ENCODE measurements at places on chromosomes 6 and 20. TPM values are rescaled to one million over a fixed set of nuclear protein-coding genes. Genes with fewer than 3 reads are reported as not detected.
A peak's percentile ranks its signal among the peaks of the same experiment; 100 is the strongest.

The SEMG1 gene
- not detected for total RNA-seq

DNA sequence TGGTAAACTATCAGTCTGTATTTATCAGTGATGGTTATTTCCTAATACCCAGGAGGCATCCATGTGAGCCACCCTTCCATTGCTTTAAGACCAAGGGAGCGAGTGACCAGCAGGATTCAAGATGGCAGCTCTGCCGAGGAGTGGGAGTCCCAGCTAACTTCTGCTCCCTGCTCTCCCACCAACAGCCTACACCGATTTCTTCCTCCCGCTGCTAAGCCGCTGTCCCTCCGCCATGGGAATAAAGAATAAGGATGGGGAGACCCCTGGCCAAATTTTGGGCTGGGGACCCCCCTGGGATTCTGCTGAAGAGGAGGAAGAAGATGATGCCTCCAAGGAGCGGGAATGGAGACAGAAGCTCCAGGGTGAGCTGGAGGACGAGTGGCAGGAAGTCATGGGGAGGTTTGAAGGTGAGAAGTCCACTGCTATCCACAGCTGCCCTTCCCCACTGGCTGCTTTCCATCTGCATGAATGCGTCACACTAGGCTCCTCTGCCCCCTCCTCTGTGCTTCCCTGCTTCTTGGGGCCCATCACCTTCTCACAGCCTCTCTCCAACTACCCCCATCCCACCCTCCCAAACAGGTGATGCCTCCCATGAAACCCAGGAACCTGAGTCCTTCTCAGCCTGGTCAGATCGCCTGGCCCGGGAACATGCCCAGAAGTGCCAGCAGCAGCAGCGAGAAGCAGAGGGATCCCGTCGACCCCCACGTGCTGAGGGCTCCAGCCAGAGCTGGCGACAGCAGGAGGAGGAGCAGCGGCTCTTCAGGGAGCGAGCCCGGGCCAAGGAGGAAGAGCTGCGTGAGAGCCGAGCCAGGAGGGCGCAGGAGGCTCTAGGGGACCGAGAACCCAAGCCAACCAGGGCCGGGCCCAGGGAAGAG is 10.3 kb downstream of the NFKBIL1 start:
- DNase-seq: no peak

GRCh38 chr20:51359401-51359800 is 183.1 kb downstream of the NFATC2 start:
- DNase-seq: no peak

DNA sequence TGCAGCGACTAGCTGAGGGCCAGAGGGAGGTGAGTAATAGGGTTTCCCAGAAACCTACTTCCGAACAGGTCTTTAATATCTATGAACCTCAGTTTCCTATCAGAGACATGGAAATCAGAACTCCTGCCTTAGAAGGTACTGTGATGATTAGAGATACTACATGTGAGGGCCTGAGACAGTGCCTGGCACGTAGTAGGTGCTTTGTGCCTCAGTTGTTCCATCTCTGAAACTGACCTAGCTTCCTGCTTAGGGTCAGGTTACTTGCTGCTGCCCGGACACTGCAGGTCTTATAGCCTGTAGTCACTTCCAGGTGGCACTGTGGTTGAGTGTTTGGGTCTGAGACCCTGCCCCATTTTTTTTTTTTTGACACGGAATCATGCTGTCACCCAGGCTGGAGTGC is 20.9 kb downstream of the RAB44 start:
- no peak for DNase-seq

DNA sequence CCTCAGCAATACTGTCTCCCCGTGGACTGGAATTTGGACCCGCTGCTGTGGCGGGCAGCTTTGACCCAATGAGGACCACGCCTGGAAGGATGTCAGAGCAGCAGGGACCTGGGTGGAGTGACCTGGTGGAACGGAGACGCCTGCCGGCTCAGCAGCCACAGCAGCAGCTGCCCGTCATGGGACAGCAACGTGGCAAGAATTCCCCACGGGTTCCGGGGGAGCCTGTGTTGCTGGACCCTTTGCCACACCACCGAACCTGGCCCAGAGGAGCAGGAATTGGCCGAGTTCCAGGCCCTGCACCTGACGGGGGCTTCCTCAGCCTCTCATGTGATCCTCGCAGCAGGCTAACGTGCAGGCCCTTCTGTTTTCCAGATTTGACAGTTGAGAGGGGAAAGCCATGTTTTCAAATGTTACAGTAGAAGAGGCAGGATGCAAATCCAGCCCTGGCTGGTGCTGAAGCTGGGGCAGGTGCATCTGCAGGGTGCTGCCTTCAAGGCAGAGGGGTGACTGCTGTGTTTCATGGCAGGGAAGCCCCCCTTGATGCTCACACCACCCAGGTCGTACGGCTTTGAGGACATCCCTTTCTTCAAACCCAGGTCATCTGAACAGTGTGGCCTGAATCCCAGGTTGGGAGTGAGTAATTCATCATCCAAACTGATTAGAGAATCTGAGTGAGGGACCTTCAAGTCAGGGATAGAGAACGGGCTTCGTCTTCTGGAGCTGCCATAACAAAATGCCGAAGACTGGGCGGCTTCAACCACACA is 93.4 kb downstream of the THBS2 start:
- DNase-seq: no peak

DNA sequence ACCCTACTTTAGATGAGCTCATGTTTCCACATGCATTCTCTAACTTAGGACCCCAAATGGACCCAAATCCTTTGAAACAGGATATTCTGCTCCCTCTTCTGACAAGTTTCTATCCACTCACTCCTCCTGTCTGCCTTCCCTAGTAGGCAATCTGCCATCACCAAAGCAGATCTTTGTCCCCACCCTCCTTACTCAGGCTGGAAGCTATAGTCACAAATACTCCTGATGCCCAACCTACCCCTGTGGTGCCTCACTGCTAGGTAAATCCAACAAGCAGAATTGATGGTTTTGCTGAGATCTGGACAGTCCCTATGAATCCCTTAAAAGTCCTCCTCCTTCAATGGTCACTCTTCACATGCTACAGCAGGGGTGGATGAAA is 21.7 kb downstream of the ELOVL5 start:
- no peak for DNase-seq

- no peak for DNase-seq
Observed at GRCh38 chr6:134402372-134402984, 84.6 kb upstream of the SGK1 start.

GRCh38 chr6:155708100-155708499 is 252.5 kb upstream of the NOX3 start:
- no peak for DNase-seq

- peak; percentile 86 for DNase-seq
Observed at GRCh38 chr6:43771858-43772680, 2.1 kb downstream of the VEGFA start.

- DNase-seq: no peak
Observed at GRCh38 chr6:79005024-79005423, 73.0 kb downstream of the PHIP start.

DNA sequence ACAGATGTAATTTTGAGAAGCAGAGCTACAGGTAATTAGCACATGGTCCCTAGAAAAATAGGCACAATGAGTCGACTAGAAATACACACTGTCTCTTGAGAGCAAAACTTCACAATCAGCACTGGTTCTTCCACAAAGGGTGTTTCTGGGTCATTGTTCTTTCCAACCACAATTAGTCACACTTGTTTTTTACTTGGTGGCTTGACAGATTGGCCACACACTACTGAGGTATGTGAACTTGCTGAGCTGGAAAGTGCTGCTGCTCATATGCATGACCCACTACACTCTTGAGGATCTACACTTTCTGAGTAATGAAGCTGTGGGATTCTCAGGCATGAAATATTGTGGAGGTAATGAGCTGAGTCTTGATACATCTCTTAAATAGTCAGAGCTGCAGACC is 347.7 kb downstream of the BCKDHB start:
- no peak for DNase-seq

Data from activated naive CD8-positive, alpha-beta T cell treated with anti-CD3 and anti-CD28 coated beads for 36 hours (primary cell).